ENCODE measurements at places on chromosomes 4 and X. TPM values are rescaled to one million over a fixed set of nuclear protein-coding genes. Genes with fewer than 3 reads are reported as not detected.

GRCh38 chr4:19009881-19010280 lies 988.3 kb upstream of the LCORL start:
- DNase-seq = no peak

The TLR3 gene
- 2.6 TPM for total RNA-seq

GRCh38 chr4:102564399-102565059 lies 63.4 kb downstream of the NFKB1 start:
- peak; percentile 80 for DNase-seq

GRCh38 chr4:1463088-1463926 lies 57.1 kb upstream of the NKX1-1 start:
- no peak for DNase-seq

DNA sequence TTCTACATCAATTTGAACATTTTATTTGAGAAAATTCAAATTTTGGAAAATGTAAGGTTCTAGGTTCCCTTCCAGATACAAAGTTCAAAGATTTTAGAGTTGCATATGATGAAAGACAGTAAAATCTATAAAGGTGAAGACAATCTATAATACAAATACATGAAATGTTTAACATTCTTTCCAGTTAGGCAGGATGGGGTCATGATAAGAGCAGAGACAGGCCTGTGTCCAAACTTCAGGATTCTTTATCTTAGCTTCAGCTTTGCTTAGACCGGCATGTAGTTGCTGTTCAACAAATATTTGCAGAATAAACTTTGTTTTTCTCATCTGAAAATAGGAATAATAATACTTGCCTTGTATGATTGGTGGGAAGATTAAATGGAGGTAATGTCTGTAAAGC lies 4.5 kb upstream of the RPS6KA3 start:
- no peak for DNase-seq

The S100P gene
- not detected for total RNA-seq

- peak; percentile 50 for DNase-seq
Measured at GRCh38 chr4:174702979-174703478, 126.0 kb downstream of the GLRA3 start.

GRCh38 chrX:48770296-48770695 lies 8.7 kb downstream of the GLOD5 start:
- DNase-seq = no peak

GRCh38 chr4:74097631-74098426 lies 1.2 kb downstream of the CXCL2 start:
- no peak for DNase-seq

DNA sequence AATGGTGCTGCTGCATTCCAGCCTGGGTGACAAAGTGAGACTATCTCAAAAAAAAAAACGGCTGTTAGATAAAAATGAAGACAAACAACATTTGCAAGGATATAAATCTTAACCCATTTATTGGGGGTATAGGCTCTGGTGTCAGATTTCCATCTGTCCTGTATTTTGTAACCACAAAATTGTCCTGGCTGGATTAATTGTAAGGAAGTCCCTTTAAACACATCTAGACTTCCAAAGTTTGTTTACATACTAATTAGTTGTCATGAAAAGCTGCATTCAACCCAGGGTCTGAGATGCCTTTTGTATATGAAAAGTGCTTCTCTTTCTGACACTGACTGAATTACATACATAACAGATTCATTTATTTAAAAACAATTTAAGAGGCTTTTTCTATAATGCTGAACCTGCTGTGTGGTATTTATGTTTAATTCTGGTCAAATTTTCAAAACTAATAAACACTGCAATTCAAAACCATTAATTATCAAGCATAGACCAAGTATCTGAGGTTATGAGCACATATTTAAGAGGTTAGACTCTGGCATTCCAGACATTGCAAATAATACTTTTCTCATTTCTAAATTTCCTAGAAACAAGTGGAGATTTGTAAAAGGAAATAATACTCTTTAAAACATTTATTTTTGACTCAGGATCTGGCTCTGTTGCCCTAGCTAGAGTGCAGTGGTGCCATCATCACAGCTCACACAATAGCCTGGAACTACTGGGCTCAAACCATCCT lies 17.5 kb upstream of the UGDH start:
- peak; percentile 60 for DNase-seq

DNA sequence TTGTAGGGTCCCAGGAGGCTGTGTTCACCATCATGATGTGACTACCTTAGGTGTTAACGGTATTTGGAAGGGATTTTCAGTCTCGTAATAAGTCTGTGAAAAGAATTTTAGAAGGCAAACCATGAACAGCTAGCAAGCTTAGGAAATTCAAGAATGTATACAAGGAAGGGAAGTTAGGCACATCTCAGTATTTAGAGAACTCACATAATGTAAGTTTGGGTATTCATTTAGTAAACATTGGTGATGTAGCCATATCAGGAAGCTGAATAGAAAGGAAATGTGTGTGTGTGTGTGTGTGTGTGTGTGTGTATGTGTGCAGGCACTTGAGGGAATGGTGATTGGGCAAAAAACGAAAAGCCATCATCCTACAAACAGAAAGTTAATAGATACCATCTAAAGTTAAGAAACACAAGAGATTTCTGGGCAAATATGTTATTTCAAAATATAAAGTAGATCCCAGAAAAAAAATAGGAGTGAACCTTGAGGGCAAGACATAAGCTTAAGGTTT lies 34.7 kb upstream of the PRKX start:
- no peak for DNase-seq

The RGN gene
- total RNA-seq = not detected

The TRO gene
- total RNA-seq = 83.9 TPM

The MID2 gene
- 11.1 TPM for total RNA-seq

DNA sequence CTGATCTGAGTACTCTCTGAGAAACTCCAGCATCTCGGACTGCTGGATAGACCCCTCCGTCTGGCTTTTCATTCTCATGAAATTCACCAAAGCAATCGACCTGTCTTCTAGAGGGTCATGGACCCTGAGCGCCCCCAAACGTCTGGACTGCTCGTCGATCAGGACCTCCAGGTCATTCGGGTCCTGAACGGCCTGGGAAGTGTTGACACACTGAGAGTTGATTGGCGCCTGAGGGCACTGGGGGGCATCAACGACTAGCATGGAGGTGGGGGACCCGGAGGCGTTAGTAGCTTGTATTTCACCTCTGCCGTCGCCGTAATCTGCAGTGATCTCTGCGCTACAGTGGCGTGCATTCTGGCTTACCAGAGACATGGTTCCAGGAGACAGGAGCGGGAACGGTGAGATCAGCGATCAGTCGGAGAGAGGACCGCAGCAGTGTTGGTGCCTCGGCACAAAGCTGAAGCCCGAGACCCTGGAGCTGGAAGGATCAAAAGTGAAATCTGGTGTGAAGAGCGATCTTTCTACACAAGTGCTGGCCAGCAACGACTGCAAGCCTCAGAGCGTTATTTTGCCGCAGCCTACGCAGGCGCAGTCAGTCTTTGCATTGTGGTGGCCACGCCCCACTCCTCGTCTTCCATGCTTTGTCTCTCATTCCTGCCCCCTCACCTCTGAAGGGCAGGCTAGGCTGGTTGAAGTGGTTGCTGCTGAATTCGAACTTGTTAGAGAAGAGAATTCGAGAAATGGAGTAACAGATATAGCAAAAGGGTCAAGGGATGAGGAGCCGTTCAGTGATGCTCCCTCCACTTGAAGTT lies at the start of gene MAGEE2:
MAGEE2 (minus strand) TSS at position 575 of the 812 bp plus-strand sequence; CDS start at position 372, 203 bp downstream.
- DNase-seq = no peak

The TMPRSS11A gene
- not detected for total RNA-seq

- peak; percentile 62 for DNase-seq
Measured at GRCh38 chrX:71301195-71301924, at the start of gene ITGB1BP2. TSS of gene ITGB1BP2 (plus strand) at chrX:71301750. CDS start at chrX:71301807, 57 bp downstream.

The SMR3B gene
- not detected for total RNA-seq

DNA sequence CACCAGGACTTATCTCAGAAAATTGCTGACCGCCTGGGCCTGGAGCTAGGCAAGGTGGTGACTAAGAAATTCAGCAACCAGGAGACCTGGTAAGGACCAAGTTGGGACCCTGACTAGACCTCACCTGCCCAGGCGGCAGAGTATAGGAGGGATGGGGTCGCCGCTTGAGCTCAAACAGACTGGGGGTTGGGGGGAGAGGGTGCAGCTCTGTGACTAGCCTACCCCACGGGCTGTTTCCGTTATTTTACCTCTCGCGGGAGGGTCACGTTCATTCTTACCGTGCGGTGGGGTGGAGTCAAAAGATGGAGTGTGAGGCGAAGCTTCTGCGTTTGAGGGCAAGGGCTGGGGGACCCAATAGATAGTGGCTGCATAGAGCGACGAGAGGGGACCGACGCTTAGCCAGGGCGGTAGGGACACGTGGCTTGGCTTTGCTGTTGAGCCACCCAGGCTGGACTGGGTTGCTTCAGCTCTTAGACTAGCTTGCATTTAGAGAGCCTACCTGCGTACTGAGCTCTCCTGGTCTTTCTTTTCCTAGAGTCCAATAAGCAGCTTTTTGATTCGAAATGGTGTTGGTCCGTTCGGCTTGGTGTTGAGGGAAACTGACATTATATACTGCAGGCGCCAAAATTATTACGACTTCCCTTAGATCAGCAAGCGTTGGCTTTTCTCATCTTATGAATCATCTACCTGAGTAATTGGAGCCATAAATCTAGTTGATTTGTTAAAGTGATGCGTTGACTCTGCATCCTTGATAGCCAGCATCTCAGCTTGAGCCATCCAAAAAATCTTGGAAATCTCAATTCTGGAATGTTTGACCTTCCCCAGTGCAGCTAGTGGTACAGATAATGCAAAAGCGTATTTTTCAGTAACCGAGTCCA lies 591 bp downstream of the PRPS1 start:
- DNase-seq = peak; percentile 12

GRCh38 chr4:48495941-48496340 lies 5.9 kb downstream of the ZAR1 start:
- no peak for DNase-seq

DNA sequence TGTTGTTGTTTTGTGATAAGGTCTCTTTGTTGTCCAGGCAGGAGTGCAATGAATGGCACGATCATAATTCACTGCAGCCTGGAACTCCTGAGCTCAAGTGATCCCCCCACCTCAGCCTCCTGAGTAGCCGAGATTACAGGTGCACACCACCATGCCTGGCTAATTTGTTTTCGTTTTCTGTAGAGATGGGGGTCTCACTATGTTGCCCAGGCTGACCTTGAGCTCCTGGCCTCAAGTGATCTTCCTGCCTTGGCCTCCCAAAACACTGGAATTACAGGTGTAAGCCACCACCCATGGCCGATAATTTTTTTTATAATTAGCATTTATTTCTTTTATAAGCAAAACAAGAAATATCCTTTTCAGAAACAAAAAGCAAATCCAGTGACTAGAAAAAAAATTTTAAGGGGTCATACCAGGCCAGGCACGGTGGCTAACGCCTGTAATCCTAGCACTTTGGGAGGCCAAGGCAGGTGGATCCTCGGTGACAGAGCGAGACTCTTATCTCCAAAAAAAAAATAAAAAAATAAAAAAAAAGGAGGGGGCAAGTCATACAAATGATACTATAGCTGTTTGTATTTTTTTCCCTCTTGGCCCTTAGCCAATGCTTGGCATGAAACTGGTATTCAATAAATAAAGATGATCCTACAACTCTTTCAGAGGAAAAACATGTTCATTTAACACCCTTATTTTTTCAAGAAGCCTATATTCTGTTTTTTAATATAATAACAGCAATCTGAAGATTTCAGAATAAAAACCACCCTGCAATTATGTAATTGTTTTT lies 3.4 kb downstream of the PLAC8 start:
- no peak for DNase-seq

DNA sequence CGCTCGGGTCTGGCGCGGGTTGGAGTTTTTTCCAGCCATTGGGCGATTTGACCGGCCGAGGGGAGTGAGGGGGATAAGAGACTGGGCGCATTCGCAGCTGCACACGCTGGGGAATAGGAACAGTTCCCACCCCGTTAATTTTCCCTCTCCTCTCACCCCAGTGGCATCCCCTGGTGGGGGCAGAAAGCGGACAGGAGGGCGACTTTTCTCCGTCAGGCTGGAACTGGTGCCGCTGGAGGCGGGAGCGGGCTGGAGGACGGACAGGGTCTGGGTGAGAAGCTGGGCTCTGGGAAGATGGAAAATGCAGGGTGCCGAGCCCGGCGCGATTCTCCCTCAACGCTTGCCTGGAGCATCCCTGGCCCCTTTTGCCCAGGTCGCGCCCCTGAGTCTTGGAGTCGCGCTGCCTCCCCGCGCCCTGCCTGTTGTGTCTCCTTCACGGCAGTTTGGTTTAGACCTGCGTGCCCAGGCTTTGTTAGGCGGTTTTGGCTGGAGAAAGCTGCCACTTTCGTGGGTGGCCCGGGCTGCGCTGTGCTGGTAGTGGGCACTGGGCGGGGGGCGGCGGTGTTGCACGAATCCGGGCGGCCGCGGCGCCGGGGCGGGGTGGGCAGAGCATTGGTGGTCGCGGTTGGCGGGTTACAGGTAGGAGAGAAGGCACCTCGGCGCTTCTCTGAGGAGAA lies 2.0 kb downstream of the ADGRL3 start:
- DNase-seq = no peak

The TRPC3 gene
- not detected for total RNA-seq

The ANXA3 gene
- 68.7 TPM for total RNA-seq

DNA sequence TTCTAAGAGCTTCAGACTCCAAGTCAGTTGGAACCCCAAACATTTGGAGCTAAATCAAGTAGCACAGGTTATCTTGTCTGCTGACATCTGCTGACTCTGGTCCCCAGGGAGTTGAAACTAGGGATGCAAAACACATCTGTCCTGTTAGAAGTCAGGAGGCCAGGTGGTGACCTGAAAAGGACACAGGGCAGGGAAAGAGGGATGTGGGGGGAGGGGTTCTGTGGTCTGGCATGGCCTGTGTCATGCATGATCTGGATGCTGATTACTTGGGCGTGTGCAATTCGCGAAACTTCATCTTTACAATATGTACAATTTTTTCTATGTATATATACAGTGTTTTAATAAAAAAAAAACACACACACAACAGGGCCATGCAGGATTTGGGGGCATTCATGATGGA lies 55.3 kb downstream of the FHDC1 start:
- DNase-seq = no peak

GRCh38 chr4:21952549-21952948 lies 4.0 kb upstream of the KCNIP4 start:
- no peak for DNase-seq

- peak; percentile 91 for DNase-seq
Measured at GRCh38 chrX:123920105-123920785, 41.3 kb upstream of the STAG2 start.

DNA sequence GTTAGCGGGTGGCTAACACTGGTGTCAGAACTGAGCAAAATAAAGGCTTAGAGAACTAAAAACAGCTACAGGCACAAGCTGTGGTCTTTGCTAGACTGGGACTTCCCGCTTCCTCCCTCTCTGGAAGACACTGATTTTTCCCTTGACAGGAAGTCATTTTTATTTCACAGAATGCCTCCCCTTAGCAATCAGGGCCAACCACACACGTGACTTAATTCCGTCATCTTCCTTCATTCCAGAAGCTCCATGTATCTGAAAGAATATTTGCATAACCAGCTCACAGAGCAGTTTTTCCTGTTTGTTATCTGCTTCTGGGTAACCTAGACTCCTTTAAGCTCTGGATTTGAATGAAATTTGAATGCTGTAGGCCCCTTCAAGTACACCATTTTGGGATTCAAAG lies 327.5 kb upstream of the FRG1 start:
- DNase-seq = no peak

DNA sequence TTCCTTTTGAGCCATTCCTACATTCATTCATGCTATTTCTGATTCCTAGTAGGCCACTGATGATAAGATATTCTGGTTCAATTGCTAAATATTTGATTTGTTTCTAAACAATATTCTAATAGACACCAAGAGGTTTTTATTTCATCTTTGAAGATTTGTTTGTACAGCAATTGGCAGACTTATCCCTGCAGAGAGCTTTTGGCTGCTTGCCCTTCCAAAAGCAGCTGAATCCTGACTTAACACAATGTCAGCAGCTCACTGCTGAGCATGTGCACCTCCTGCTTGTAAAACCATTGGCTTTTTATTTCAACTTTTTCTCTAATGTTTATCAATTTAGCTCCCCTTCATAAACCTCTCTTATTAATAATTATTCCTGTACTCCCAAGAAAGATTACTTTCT lies 45.3 kb downstream of the MMRN1 start:
- DNase-seq = peak; percentile 11

All from astrocyte (in vitro differentiated cells and primary cell).